Cardiac fibroblast (primary cell): ENCODE measurements at places on chromosomes 6 and 20.

DNA sequence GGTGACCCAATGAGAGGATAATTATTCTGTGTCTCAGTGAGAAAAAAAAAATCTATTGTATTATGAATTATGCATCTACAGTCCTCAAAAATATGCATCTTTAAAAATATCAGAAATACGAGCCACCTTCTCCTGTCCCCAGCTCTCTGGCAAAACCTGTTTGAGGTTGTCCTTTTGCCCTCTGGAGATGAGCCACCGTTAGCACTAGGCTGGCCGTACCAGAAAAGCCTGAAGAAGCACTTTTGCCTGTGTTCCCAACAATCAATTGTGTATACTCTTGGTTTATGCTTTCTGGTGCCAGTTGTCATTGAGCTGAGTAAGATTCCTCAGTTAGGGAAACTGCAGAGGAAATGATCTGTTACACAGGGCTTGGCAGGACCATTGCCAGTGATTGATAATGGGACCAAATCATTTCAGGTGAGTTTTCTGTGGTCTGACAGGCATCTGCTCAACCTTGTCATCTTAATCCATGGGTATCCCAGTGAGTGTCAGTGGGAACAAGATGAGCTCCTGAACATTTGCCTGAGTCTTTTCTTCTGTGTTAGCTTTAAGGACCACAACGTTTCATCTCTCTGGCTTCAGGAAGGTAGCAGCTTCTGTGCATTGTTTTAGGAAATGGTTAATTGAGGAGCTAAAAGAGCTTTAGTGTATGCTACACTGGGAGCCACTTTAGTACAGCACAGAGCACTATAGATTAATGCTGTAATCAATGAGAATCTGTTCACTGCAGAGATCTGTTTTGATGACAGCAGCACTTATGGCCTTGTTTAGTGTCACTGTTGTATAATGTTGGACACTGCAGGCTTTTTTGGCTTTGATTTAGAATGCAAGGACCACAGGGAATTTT lies 330.1 kb downstream of the RIMS1 start:
- DNase-seq, result no peak

DNA sequence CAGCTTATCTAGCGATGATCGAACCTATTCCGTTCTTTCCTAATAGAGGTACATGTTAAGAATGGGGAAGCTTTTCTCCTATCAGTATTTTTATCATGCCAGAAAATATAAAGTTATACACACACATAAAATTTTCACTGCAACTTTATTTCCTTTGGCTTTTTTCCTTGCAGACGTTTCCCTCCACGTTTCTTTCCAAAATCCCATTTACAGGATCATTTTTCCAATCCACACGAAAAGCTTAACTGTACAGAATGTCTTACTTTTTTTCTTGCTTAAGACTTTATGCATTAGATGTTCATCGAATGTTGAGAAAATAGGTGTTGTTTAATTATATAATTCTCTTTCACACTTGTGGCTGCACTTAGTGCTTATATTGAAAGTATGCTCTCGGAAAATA lies 62.9 kb upstream of the HDGFL1 start:
- no peak for DNase-seq

- no peak for DNase-seq
These were observed 1.9 kb downstream of the DDAH2 start for GRCh38 chr6:31727034-31727716.

- DNase-seq, result no peak
These were observed 159.8 kb downstream of the TFAP2C start for GRCh38 chr20:56788671-56789610.

GRCh38 chr6:169832247-169832948 lies 81.0 kb downstream of the ERMARD start:
- peak; percentile 5 for DNase-seq

DNA sequence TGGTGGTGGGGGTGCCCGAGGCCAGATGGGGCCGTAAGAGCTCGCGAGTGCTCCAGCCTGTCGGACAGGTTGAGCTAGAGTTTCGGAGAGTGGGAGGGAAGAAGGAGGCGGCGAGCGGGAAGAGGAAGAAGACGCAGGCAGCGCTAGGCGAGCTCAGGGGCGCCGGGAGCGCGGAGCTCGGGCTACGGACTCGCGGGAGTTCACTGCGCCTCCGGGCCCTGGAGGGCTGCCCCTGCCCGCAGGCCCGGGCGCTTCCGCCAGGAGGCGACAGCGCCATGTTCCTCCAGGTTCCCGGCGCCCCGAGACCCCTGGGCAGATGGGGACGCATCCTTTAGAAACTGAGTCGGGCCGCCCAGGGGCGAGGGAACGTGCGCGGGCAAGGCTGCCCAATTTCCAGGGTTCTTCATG lies 984 bp downstream of the TFAP2C start:
- DNase-seq, result peak; percentile 46

DNA sequence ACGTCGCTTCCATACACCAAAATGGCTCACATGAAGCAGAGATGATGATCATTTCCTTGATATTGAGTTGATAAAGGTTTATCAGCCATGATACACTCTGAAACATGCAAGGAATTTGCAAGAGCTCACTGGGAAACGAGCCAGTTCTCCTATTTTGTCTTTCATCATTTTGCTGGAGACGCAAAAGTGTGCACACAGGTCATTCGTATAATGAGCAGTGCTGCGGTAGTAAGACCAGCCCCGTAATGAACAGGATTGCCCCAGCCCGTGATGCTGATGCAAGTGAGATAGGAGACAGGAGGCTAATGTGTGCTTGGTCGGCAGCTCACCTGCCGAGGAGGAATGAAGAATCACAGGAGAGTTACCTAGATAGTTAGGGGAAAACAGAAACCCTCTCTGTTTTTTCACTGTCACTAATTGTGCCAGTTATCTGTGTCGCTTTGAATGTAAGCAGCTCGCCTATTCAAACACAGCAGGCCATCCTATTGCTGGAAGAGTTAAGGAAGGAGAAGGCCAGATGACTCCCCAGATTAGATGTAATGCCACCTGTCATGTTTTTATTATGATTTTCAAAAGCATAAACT lies 391.8 kb downstream of the SAMD5 start:
- DNase-seq, result no peak
